Ecto neural progenitor cell (in vitro differentiated cells): ENCODE measurements at places on chromosomes 7 and 10.

DNA sequence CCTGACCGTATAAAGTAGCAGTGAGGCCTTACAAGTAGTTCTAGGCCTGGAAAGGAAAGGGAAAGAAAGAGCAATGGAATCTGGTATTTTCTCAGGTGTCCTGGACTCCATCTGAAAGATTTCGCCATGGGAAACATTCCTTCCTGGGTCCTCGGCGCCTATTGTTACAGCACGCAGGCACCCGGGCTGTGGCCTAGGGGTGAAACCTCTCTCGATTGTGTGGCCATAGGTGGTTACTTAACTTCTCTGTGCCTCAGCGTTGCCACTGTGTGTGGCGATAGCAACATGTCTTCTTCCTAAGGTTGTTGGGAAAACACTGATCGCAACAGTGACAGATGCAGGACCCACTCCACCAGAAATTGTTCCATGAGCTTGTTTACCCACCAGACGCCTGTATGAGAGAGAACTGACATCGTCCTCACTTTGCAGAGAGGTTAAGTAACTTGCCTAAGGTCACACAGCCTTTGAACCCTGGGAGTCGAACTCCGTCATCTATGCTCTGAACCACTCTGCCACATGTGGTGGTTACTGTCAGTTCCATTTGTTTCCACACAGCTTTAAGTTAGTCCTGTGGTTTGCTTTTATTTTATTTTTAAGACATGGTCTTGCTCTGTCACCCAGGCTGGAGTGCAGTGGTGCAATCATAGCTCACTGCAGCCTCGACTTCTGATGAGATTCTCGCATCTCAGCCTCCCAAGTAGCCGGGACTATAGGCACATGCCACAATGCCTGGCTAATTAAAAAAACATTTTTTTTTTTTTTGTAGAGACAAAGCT is 73.4 kb downstream of the LHPP start:
- DNase-seq = no peak

- DNase-seq = no peak
Observed at GRCh38 chr10:120667276-120667675, 183.9 kb upstream of the WDR11 start.

GRCh38 chr7:37732253-37732652 is 48.7 kb downstream of the GPR141 start:
- DNase-seq = no peak

GRCh38 chr10:114634609-114634979 is 23.5 kb downstream of the ABLIM1 start:
- DNase-seq = no peak

DNA sequence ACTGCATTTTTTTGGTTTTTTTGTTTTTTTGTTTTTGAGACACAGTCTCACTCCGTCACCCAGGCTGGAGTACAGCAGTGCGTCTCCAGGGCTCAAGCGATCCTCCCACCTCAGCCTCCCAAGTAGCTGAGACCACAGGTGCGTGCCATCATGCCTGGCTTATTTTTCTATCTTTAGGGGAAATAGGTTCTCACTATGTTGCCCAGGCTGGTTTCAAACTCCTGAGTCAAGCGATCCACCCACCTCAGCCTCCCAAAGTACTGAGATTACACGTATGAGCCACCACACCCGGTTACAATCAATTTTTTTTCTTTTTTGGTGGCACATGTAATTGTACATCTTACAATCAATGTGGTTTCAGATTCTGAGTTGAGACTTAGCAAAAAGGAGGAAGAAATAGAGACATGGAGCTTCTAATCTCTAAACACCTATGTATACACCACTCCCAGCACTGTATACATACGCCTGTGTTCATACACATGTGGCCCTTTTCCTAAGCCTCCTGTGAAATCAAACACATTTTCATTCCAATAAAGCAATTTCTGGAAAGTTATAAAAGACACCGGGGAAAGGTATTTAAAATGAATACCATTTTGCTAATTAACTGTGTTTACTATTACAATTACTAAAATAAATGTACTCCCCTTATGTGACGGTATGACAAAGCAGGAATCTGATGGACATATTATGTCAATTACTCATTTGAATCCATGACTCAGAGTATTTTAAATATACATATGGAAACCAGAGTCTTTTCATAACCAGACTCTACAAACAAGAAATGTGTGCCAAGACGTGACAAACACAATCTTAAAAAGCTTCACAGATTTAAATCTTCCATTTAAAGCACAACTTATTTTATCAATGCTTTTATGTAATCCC is 40.9 kb downstream of the SMURF1 start:
- DNase-seq = no peak

- no peak for DNase-seq
Observed at GRCh38 chr10:108424656-108425055, 1260.2 kb upstream of the SORCS1 start.

DNA sequence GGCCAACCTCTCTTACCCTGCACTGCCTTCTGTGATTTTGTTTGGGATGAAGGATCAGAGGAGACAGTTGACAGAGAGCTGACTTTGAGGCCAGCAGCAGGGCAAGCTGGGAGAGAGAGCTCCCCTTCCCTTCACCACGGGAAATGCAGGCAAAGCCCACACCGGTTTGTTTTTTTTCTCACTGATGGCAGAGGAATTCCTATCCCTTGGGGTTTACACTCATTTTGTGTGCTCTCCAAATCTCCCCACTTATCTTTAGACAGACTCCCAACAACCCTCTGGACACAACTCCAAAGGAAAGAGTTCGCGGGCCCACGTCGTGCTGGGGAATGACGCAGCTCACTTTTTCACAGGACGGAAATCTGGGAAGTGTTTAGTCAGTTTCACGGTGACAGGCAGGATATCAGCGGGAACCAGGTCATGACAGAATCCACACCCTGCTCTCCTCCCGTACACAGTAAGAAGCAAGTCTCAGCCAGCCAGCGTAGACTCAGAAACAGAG is 68.3 kb upstream of the FAM171A1 start:
- DNase-seq = peak; percentile 53

GRCh38 chr7:51317582-51317910 is 937 bp upstream of the COBL start:
- no peak for DNase-seq

- no peak for DNase-seq
Observed at GRCh38 chr7:85220023-85220422, 33.2 kb upstream of the SEMA3D start.

DNA sequence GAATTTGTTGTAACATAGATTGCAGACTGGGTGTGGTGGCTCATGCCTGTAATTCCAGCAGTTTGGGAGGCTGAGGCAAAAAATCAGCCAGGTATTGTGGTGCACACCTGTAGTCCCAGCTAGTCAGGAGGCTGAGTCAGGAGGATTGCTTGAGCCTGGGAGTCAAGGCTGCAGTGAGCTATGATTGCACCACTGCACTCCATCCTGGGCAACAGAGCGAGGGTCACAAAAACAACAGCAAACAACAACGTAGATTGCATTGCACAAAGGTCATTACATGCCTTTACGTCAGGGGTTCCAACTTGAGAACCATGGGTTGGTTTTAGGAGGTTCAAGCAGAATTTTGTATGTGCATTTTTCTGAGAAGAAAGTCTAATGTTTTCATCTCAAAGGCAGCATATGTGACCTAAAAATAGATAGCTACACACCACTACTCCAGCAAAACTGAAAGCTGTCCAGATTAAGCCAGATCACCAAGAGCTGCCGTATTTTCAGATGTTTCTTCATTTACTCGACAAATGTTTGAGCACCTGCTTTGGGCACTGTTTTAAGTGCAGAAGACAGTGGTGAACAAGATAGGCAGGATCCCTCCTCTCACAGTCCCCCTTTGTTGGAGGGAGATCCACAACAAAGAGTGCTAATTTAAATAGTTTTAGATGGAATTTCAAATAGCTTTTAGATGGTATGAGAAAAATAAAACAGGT is 28.3 kb upstream of the CYP26C1 start:
- DNase-seq = no peak

DNA sequence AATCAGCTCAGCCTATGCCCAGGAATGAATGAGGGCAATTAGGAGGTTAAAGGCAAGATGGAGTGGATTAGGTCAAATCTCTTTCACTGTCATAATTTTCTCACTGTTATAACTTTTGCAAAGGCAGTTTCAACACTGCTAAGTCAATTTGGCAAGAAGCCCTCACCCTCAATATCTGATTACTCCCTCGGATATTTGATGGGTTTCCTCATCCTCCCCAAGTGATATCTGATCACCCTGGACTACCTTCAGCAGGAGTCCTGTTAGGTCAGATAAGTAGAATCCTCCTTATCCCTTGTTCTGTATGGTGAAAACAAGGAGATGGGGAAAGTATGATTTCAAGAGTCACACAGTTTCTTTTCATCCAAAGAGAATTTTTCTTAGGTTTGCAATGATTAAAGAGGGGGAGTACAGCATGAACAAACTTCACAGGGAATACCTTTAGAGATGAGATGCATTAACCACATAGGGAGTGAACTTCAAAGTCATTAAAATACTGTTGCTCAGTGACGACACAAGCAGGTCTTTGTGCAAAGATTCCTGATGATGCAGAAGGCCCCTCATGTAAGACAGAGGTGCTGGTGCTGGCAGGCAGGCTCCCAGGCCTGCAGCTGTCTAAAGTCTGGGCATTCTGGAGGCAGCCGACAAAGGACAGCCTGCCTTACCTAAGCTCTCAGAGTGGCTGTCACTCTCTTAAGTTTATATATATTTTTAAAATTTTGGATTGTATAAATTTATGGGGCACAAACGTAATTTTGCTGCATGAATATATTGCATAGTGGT is 75.4 kb upstream of the POM121L12 start:
- no peak for DNase-seq

DNA sequence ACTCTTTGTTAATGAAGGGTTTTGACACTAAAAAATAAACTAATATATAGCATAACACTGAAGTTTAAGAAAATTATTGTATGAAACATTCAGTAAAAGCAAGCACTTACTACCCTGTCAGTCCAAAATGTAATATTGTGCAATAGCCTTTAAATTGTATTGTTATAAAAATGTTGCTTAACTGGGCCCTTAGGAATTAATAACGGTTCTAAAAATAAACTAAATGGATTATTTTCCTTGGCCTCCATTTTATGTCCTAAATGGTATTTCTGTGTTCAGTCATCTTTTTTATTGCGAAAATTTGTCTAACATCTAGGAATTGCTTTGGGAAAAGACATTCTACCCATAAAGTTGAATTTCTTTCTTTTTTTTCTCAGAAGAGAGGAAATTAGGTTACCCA is 49.0 kb upstream of the ABI1 start:
- no peak for DNase-seq

GRCh38 chr10:102286216-102286615 is 40.9 kb downstream of the GBF1 start:
- DNase-seq = no peak

DNA sequence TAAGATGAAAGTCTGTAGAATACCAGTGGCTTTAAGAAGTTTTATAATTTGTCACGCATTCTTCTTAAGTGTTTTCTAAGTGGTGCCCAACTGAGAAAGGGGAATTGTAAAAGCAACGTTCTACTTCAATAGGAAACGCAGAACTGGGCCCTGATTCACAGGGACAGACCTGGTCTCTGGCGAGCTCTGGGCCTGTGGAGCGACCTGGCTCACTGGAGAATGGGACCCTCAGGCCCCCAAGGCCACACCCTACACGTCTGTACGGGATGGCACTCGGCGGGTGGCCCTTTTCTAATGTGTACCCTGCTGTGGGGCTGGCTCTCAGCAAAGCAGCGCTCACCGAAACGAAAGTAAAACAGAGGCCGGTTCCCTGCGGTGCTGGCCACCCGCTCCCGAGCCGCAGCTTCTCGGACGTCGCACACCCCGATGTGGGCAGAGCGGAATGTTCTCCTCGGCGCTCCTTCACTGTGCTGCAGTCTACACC is 205.0 kb downstream of the DIP2C start:
- DNase-seq = peak; percentile 65

GRCh38 chr7:158278745-158279320 is 308.8 kb downstream of the PTPRN2 start:
- DNase-seq = no peak

DNA sequence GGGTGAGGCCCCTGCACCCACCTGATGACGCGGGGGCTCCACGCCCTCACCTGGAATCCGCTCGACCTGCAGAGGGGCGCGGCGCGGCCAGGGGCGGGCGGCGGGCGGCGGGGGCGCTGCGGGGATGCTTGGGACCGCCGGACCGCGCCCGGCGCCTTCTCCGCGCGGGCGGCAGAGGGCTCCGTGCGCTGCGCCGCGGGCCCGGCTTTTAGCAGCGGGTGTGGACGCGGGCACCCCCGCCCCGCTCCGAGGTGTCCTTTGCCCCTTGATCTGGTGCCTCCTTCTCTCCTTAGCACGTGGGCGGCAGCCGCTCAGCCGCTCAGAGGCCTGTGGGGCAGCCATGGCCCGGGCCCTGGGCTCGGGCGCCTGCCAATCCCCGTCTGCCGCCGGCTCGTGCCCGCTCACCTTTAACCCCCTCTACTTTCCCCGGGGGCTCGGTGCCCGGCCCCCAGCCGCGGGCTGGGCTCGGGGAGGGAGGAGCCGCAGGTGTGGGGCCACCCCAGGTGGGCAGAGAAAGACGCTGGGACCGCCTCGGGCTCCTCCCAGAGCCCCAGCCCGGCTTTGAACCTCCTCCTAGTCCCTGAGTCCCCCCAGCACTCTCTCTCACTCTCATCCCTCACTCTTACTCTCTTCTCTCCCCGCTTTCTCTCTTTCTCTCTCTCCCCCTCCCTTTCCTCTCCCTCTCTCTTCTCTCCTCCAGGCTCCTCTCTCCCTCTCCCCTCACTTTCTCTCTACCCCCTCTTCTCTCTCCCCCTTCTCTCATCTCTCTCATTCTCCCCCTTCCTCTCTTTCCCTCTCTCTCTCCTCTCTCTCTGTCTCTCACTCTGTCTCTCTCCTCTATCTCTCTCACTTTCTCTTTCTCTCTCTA is 19.7 kb upstream of the VPS37D start:
- peak; percentile 58 for DNase-seq

- no peak for DNase-seq
Observed at GRCh38 chr7:80647436-80647835, 9.0 kb downstream of the CD36 start.

DNA sequence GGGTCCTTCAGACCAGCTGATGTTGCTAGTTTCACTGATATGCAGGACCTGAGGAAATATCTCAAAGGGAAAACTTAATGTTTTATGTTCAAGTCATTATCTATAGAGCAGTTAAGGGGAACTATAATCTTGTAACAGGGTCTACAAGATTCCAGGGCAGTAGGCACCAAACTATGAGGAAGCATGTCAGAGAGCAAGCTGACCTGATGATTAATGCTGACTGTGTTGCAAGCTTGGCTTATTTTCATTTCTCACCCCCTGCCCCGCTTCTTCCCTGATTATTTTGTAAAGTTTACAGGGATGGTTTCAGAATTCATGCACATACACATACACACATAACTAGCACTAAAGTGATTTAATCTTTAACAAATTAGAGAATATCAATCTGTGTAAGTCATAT is 84.3 kb upstream of the CACNA2D1 start:
- DNase-seq = no peak

- no peak for DNase-seq
Observed at GRCh38 chr7:98978672-98979071, 100.3 kb downstream of the TRRAP start.
